ENCODE measurements at places on chromosomes 13 and 19.

- no peak for DNase-seq
Observed at GRCh38 chr19:37855098-37855497, 51.3 kb downstream of the WDR87 start.

DNA sequence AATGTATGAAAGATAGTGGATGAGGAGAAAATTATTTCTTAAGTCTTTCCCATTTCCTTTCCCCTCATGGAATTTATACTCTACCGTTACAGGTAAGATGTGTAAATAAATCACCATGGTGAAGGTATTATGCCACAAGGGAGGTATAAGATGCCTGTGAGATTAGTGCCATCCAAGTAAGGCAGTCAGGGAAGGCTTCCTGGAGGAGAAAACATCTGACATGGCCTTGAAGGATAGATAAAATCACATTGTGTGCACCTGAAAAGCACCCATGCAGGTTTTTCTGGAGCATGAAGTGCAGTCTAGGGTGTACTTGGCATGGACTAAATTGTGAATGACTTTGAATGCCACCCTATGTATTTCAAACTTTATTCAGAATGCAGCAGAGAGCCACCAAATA is 15.3 kb downstream of the MBNL2 start:
- no peak for DNase-seq

GRCh38 chr13:30074431-30074830 is 224.0 kb upstream of the UBL3 start:
- no peak for DNase-seq

DNA sequence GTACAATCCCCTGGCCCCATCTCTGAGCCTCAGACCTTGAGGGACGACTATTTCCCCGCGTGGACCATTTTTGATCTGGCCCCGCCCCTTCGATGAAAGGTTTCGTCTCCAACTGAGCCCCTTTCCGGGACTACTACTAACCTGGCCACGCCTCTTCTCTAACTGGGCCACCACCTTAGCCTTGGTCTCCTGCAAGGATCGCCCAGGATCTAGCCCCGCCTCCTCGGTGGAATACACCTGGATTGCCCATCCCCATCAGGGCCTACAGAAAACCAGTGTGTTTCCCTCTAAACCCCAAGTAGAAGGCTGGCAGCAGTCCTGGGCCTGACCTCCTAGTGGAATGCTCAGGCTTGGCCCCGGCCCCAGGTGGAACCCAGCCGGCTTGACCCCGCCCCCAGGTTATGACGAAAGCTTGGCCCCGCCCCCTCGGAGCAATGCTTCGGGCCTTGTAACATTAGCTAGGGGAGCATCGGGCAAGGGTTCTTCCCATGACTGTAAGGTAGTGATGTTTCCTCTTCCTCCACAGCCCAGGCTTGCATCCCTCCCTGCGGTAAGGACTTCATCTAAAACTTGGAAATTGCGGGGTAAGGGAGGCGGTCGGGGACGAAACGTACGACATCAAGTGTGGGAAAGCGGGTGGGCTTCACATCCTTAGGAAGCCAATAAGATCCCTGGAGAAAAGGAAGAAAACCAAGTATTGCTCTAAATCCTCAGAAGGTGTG is 9.1 kb downstream of the SPACA6 start:
- DNase-seq, result no peak

DNA sequence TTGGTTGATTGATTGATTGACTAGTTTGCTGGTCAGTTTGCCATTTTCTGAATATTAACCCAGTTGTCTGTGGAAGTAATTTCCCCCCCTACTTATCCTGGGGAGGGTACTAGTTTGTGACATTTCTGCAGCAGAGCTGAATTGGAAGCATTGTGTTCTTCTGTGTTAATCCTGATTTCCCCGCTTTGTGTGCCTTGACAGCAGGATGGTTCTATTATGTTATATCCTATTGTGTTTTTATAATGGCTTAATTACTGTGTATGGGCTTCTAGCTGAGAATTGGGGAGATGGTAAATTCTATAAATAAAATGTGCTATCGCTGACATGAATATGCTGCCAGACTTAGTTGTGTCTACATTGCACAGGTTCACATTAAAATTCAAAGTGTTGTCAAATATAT is 499.7 kb downstream of the COG6 start:
- DNase-seq, result no peak

GRCh38 chr19:39645800-39646411 is 9.8 kb upstream of the LGALS16 start:
- no peak for DNase-seq

All from GF-D8 (cell line).